Right atrium auricular region (tissue), 2 donors: ENCODE measurements at places on chromosomes 5 and 9.

DNA sequence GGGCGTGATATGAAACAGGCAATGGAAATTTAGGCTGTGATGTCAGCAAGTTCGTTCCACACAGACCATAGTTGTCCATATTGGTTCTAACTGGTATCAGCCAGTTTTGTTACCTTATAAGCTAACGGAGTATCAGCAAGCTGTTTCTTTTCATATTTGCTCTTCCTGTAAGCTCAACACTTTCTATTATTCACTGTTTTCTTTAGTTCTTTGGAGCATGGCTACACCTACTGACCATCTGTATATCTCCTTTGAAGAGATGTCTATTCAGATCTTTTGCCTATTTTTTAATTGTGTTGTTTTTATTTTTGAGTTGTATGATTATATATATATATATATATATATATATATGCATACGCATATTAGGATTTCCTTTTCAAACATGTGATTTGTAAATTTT, 1057.2 kb upstream of the CDH10 start:
- no peak for DNase-seq

- no peak for DNase-seq
Observed at GRCh38 chr9:75410405-75410804, 322.1 kb downstream of the OSTF1 start.

DNA sequence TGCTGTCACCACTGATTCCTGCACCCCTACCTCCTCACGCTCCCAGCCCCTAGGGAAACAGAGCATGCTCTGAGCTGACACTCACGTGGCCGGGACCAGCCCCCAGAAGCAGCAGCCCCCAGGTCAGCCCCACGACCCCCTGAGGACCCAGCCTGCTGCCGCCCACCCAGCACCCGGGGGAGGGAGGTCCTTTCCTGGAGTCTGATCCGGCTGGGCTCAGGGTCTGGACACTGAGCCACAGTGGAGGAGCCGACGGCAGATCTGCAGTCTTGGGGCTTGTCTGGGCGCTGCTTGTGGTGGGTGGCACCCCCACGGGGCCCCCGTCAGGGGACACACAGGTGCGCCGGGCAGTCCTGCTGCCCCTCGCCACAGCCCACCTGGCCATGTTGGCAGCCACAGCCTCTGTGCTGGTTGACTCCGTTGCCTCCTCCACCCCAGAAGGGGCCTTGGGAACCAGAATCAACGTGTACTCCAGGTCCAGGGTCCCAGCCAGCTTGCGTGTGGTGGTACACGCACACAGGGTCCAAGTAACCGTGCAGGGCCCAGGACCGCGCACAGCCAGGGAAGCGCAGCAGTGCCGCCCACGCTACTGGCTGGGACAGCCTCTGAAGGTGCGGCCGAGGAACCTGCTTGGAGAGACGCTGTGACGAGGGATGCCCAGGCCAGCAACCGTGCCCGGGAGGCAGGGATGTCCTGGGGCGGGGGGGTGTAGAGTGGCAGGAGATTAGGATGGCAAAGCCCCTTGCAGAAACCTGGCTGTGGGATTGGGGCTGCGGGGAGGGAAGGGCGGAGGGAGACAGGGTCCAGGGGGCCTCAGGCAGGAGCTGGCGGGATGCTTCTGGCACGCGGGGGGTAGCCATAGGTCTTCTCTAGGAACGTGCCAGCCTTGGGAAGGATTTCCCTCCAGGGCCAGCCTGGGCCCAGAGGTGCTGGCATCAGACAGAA, 3.5 kb downstream of the DNLZ start:
- no peak for DNase-seq

DNA sequence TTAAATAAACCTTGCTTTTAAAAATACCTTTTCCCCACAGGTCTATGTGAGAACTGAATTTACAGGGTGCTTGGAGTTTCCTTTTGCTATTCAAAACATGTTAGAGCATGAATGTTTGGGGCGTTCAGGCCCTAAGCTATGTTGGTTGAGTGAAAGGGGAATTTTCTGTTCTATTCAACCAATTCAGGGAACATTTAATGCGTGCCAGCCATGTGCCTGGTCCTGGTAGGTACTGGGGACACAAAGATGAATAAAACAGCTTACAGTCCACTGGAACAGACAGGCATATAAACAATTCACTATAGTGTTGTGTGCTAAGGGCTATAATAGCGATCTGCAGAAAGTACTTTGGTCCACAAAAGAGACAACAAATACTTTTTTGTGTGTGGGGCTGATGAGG, 108.5 kb downstream of the ZSWIM6 start:
- no peak for DNase-seq

GRCh38 chr9:121950441-121950840, 142.7 kb downstream of the TTLL11 start:
- no peak for DNase-seq

DNA sequence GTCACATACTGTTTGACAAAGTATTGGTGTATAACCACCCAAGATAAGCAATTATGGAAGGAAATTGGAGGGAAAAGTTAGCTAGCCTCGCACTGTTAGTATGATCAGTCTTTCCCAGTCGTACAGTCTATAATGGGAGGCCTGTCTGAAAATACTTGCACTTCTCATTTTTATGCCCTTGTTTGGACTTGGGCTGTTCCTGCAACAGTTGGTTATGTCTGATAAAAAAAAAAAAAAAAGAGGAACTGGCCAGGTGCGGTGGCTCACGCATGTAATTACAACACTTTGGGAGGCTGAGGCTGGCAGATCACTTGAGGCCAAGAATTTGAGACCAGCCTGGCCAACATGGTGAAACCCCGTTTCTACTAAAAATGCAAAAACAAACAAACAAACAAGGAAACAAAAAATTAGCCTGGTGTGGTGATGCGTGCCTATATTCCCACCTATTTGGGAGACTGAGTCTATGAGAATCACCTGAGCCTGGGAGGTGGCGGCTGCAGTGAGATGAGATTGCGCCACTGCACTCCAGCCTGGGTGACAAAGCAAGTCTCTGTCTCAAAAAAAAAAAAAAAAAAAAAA, 58.3 kb upstream of the ANKRD33B start:
- DNase-seq: no peak

DNA sequence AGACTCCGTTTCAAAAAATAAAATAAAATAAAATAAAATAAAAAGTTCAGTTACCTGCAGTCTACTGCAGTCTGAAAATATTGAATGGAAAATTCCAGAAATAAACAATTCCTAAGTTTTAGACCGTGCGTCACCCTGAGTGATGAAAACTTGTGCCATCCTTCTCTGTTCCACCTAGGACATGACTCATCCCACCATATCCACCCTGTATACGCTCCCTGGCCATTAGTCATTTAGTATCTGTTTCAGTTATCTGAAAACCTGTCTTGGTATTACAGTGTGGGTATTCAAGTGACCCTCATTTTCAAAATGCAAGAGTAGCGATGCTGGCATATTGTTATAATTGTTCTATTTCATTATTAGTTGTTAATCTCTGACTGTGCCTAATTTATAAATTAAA, 51.8 kb upstream of the TEX48 start:
- DNase-seq: no peak

GRCh38 chr5:175866377-175866907, 4.9 kb upstream of the CPLX2 start:
- no peak for DNase-seq

DNA sequence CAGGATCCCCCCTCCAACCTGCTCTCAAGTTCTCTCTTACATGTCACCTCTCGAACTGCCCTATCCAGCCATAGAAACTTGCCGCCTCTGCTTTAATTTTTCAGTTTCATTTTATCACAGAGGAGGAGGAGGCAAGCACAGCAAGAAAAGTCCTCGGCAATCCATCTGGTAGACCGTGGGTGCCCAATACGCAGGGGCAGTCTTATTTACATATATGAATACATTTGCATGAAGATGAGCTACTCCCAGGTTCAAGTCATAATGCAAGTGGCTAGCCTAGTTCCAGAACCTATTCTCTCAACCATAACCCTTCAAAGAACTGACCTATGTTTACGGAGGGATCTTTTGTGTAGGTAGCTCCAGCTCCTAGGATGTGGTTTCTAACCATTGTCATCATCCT, 223.2 kb upstream of the PANK3 start:
- DNase-seq: no peak

GRCh38 chr9:84829997-84830696, 160.6 kb downstream of the NTRK2 start:
- DNase-seq: no peak
